Mucosa of gallbladder (tissue), 1 donor: ENCODE measurements at places on chromosomes 11 and 22. TPM values are rescaled to one million over a fixed set of nuclear protein-coding genes. Genes with fewer than 3 reads are reported as not detected.

- DNase-seq, result no peak
Measured at GRCh38 chr11:124801636-124802312, 1.6 kb upstream of the MSANTD2 start.

GRCh38 chr11:85582111-85582510 lies 45.0 kb downstream of the DLG2 start:
- no peak for DNase-seq

C11orf86 gene
- not detected for total RNA-seq

TRIM34 gene
- 8.6 TPM for total RNA-seq

CACNA1I gene
- 0.43 TPM for total RNA-seq
